ENCODE measurements at places on chromosomes 4 and X. TPM values are rescaled to one million over a fixed set of nuclear protein-coding genes. Genes with fewer than 3 reads are reported as not detected.

DNA sequence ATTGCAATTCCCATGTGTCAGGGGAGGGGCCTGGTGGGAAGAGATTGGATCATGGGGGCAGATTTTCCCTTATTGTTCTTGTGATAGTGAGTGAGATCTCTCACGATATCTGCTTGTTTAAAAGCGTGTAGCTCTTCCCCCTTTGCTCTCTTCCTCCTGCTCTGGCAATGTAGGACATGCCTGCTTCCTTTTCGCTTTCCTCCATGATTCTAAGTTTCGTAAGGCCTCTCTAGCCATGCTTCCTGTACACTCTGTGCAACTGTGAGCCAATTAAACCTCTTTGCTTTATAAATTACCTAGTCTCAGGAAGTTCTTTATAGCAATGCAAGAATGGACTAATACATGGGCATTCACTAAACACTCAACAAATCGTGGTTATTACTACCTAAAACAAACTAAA lies 37.2 kb upstream of the PAPSS1 start:
- no peak for DNase-seq
- no peaks in the 10 kb centered on the region for H3K36me3 ChIP-seq
- no peaks in the 10 kb centered on the region for H3K4me1 ChIP-seq
- H3K27ac ChIP-seq: no peak overlapping the region

GRCh38 chrX:17547658-17548057 lies 172.7 kb downstream of the NHS start:
- H3K27ac ChIP-seq: no peak overlapping the region
- H3K36me3 ChIP-seq: no peaks in the 10 kb centered on the region
- H3K27me3 ChIP-seq: no peaks in the 10 kb centered on the region
- peaks cover 10% of the 10 kb centered on the region for H3K4me1 ChIP-seq
- no peak for DNase-seq
- H3K4me3 ChIP-seq: no peak overlapping the region

DNA sequence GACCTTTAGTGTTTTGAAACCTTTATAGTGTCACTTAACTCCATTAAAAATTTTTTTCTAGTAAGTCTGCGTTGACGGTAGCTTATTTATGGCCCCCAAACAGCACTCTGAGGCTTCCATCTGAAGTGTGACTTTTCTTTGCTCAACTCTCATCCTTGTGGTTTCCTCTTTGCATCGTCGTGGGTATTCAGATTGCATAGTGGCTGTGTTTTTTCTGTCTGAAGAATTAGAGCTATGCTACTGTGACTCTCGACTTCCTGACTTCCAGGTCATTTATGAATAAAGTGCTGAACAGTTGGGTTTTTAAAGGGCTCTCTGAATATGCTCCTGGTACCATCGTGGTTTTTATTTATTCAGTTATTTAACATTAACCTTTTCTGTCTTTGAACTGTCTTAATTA lies 44.9 kb downstream of the JADE1 start:
- H3K4me1 ChIP-seq: peaks cover 6% of the 10 kb centered on the region
- peaks cover 69% of the 10 kb centered on the region for H3K36me3 ChIP-seq
- no peak overlapping the region for H3K27ac ChIP-seq
- no peaks in the 10 kb centered on the region for H3K27me3 ChIP-seq

- no peaks in the 10 kb centered on the region for H3K27me3 ChIP-seq
- H3K27ac ChIP-seq: no peak overlapping the region
- no peak for DNase-seq
- H3K4me1 ChIP-seq: peaks cover 6% of the 10 kb centered on the region
- no peak overlapping the region for H3K4me3 ChIP-seq
Observed at GRCh38 chrX:31580227-31580626, 508.4 kb upstream of the FTHL17 start.

The CLIC2 gene
- 8.3 TPM for total RNA-seq

- DNase-seq: no peak
- no peaks in the 10 kb centered on the region for H3K27me3 ChIP-seq
- H3K4me1 ChIP-seq: peaks cover 11% of the 10 kb centered on the region
Observed at GRCh38 chr4:185711726-185712125, 100.3 kb downstream of the SORBS2 start.

- H3K4me3 ChIP-seq: no peak overlapping the region
- H3K27ac ChIP-seq: no peak overlapping the region
- H3K27me3 ChIP-seq: no peaks in the 10 kb centered on the region
- no peaks in the 10 kb centered on the region for H3K4me1 ChIP-seq
Observed at GRCh38 chrX:13965531-13965930, 64.2 kb downstream of the GEMIN8 start.

GRCh38 chr4:3790006-3790561 lies 23.9 kb downstream of the ADRA2C start:
- H3K4me1 ChIP-seq: no peaks in the 10 kb centered on the region
- H3K4me3 ChIP-seq: no peak overlapping the region
- no peak overlapping the region for H3K27ac ChIP-seq
- no peaks in the 10 kb centered on the region for H3K27me3 ChIP-seq
- H3K36me3 ChIP-seq: no peaks in the 10 kb centered on the region

- peaks cover 8% of the 10 kb centered on the region for H3K36me3 ChIP-seq
- peak overlapping the region; percentile 28 for H3K4me3 ChIP-seq
- no peaks in the 10 kb centered on the region for H3K27me3 ChIP-seq
- DNase-seq: no peak
- peak overlapping the region; percentile 50 for H3K27ac ChIP-seq
- peaks cover 24% of the 10 kb centered on the region for H3K4me1 ChIP-seq
Observed at GRCh38 chr4:137519406-137519805, 12.9 kb downstream of the PCDH18 start.

DNA sequence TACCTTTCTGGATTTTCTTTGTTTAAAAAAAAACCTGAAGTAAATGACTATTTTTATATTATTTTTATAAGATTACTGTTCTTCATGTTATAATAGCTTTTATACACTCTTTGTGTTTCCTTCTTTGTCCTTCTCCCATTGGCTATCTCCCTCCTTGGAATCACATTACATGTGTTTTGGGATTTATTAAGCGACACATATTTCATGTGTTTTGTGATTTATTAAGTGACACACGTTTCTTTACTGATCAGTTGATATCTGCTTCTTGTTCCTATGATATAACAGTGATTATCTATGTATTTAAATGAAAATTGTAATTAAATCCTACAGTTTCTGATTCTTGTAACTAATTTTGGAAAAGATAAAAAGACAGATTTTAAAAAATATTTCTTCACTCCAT lies 817.3 kb upstream of the AGA start:
- H3K4me1 ChIP-seq: no peaks in the 10 kb centered on the region
- H3K36me3 ChIP-seq: no peaks in the 10 kb centered on the region
- no peak for DNase-seq
- H3K27me3 ChIP-seq: no peaks in the 10 kb centered on the region
- H3K27ac ChIP-seq: no peak overlapping the region
- H3K4me3 ChIP-seq: no peak overlapping the region

GRCh38 chrX:77293331-77293995 lies 153.7 kb upstream of the FGF16 start:
- DNase-seq: no peak
- no peaks in the 10 kb centered on the region for H3K36me3 ChIP-seq
- no peaks in the 10 kb centered on the region for H3K27me3 ChIP-seq
- H3K27ac ChIP-seq: no peak overlapping the region

GRCh38 chr4:112770114-112770513 lies 133.2 kb downstream of the LARP7 start:
- H3K27me3 ChIP-seq: no peaks in the 10 kb centered on the region
- no peak overlapping the region for H3K4me3 ChIP-seq
- H3K36me3 ChIP-seq: no peaks in the 10 kb centered on the region
- H3K27ac ChIP-seq: no peak overlapping the region
- H3K4me1 ChIP-seq: no peaks in the 10 kb centered on the region

DNA sequence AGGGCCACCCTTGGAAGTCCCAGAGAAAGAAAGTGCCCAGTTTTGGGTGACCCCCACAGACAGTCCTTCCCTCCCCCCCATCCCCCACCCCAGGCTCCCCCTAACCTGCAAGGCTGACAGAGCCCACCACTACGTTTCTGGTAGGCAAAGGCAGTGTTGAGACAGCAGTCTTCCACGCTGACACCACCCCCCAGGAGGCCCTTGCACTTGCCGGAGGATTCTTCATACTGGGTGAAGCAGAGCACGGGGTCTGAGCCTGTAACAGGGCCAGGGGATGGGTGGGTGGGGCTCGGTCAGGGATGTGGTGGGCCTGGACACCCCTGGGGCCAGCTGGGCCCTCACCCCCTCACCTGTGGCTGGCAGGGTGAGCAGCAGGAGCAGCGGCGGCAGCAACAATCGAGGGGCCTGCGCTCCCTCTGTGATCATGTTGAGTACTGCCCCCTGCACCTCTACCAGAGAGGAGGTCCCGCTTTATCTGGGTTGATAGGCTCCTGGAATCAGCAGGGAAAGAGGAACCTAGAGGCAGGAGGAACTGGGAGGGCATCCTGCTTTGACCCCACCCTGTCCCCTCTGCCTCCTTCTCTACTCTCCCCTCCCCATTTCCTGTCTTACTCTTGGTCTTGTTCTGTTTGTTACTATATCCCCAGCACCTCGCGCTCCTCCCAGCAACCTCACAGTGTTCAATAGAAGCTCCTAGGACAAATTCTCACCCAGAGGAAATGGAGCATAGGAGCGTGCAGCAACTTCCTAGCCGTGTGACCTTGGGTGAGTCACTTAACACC lies at the start of gene CFP:
Gene CFP, minus strand, starts transcription at position 512 of the 782 bp plus-strand sequence. Its CDS starts 86 bp downstream, at position 426.
- no peaks in the 10 kb centered on the region for H3K27me3 ChIP-seq
- H3K4me1 ChIP-seq: no peaks in the 10 kb centered on the region
- DNase-seq: no peak
- no peak within 1 kb of the TSS for H3K4me3 ChIP-seq

DNA sequence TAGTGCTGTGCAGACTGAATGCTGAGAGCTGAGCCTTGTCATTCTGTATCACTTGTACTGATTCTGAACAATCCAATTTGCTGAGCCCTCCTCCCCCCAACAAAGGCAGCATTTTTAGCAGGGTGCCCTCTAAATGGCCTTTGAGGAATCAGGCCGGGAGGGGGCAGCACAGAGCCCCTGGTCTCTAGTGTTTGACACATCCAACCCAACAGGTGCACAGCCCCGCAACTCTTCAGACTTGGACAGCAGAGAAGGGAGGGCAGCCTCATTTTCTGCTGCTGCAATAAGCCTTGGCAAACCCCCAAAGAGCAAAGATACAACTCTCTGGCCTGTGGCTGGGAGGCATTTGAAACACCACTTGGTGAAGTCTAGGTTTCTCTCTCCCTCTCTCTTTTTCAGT lies 3.4 kb downstream of the ATP1B4 start:
- H3K4me1 ChIP-seq: no peaks in the 10 kb centered on the region
- H3K27me3 ChIP-seq: no peaks in the 10 kb centered on the region
- no peak overlapping the region for H3K27ac ChIP-seq
- DNase-seq: peak; percentile 1

DNA sequence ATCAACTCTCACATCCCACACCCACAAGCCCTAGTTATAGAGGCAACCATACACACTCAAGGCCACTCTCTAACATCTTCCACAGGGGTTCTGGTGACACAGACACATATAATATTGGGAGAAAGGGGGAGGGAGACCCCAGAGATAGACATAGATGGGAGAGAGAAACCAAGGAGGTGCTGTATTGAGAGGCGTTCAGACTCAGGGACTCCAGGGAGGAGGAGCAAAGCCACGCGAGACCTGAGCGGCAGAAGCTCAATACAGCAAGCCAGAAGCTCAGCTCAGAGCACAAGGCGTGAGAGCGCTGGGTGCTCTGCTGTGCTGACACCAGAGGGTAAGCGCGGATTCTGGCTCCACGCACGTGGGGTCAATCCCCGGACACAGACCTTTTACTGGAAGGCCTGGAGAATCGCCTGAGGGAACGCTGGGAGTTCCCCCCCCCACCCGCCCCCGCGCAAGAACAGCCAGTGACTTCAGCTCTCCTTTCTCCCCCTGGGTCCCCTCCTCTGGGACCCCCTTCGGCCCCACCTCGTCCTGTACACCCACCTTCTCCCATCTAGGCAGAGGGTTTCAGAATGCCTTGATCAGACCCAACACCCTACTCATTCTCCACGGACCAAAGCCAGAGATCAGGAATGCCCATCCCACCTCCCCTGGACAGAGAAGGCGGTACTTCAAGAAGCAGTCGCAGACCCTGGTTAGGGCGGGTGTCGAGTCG lies 8.7 kb downstream of the MSX1 start:
- H3K4me3 ChIP-seq: no peak overlapping the region
- H3K36me3 ChIP-seq: peaks cover under 1% of the 10 kb centered on the region
- H3K27ac ChIP-seq: no peak overlapping the region
- no peak for DNase-seq
- peaks cover 42% of the 10 kb centered on the region for H3K4me1 ChIP-seq
- peaks cover 27% of the 10 kb centered on the region for H3K27me3 ChIP-seq

DNA sequence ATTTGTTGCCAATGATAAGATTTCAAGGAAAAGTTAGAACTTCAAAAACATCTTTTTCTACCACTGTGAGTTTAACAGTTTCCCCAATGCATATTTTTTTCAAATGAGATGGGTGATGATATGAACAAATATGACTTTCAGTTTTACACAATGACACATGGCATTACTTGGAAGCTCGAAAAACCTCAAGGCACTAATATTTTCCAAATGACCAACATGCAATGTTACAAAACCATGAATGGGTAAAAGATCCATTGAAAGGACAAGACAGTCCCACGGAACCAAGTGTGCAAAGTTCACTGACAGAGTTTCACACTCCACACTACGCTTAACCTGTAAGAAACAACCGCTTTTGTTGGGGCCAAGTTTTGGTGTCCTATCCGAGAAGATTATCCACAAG lies 84.5 kb downstream of the CD99L2 start:
- H3K4me1 ChIP-seq: no peaks in the 10 kb centered on the region
- H3K4me3 ChIP-seq: no peak overlapping the region
- no peak overlapping the region for H3K27ac ChIP-seq
- no peaks in the 10 kb centered on the region for H3K27me3 ChIP-seq
- DNase-seq: no peak
- no peaks in the 10 kb centered on the region for H3K36me3 ChIP-seq

All from thoracic aorta (tissue), 2 donors.